ENCODE measurements at places on chromosomes 3 and 15.
A peak's percentile ranks its signal among the peaks of the same experiment; 100 is the strongest.

- peak; percentile 76 for DNase-seq
These were observed 27.9 kb downstream of the AKAP13 start for GRCh38 chr15:85408270-85408746.

- DNase-seq: no peak
These were observed 6.6 kb downstream of the MAP2K5 start for GRCh38 chr15:67548862-67549651.

DNA sequence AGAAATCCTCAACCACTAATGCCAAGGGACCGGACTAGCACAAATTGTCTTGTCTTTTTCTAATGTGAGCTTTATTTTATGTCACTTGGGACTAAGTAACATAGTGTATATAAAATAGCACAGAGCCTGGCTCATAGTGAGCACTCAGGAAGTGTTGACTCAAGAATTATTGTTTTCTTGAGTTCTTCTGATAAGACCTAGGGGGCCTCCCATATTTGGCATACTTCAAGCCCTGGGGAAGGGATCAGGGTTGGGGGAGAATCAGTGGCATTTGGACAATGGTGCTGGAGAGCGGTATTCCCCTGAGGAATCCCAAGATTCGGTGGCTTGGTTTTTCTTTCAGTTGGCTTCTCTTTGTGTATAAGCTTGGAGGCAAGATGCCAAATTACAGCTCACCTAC lies 19.4 kb downstream of the ZNF80 start:
- DNase-seq: no peak

- DNase-seq: no peak
These were observed 96.3 kb downstream of the SOX2 start for GRCh38 chr3:181808053-181808452.

- no peak for DNase-seq
These were observed 88.7 kb downstream of the FNDC3B start for GRCh38 chr3:172127929-172128580.

- DNase-seq: no peak
These were observed 60.4 kb downstream of the RYR3 start for GRCh38 chr15:33371159-33371558.

DNA sequence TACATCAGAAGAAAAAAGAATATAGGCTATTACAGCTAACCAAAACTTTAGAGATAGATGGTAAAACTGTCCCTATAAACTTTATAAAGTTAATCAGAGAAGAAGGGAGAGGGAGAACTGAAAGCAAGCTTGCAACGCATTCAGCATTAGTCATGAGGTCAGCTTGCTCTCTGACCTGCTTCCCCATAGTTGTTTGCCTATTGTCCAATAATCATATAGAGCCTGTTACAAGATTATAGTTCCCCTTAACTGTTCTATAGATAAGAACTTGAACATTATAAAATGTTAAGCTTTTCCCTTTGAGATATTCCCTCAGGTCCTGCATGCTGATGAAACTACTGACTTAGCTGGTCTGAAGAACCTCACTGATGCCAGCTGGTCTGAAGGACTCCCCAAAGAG lies 74.5 kb downstream of the CPNE4 start:
- peak; percentile 73 for DNase-seq

- no peak for DNase-seq
These were observed 35.5 kb downstream of the NECTIN3 start for GRCh38 chr3:111106993-111107661.

GRCh38 chr15:61033319-61033718 lies 195.8 kb downstream of the RORA start:
- DNase-seq: no peak

DNA sequence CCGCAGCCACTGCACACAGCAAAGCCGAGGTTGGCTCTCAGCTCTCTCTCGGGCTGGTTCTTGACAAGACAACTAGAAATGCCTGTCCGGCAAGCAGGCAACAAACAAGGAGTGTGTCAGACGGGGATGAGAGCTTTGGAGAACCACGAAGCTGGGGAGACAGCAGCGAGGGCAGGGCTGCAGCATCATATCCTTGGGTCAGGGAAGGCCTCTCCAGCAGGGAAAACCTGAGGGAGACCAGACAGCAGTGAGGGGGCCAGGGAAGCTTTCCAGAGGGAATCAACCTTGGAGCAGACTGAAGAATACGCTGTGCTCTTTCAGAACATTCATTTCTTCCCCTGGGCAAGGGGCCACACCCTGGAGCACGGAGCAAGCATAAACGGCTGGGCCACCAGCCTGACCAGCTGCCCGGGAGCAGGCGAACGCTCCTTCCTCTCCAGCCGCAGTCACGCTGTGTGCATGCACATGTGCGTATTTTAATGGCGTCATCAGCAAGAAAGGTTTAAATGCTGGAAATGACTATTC lies 58.7 kb downstream of the CHSY1 start:
- no peak for DNase-seq

- no peak for DNase-seq
These were observed 131.8 kb downstream of the P3H2 start for GRCh38 chr3:189988854-189989253.

GRCh38 chr3:14522768-14523167 lies 17.4 kb downstream of the GRIP2 start:
- DNase-seq: no peak

- no peak for DNase-seq
These were observed 2.4 kb downstream of the ATP1B3 start for GRCh38 chr3:141878817-141879216.

DNA sequence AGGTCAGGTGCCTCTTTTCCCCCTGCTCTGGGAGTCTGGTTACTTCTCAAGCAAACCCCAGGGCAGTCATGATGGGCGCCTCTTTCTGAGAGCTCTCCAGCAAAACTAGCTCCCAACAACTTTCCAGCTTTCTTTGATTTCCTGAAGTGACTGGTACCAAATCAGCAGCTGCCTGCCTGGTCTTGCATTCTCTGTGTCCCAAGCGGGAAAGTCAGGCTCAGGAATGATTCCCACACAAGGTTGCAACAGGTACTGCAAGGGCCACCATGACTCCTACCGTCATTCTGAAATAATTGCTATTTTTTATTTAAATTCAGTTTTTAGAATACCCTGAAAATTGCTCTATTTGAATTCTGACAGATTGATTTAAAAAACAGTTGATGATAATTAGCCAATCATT lies 658.7 kb downstream of the SQOR start:
- no peak for DNase-seq

DNA sequence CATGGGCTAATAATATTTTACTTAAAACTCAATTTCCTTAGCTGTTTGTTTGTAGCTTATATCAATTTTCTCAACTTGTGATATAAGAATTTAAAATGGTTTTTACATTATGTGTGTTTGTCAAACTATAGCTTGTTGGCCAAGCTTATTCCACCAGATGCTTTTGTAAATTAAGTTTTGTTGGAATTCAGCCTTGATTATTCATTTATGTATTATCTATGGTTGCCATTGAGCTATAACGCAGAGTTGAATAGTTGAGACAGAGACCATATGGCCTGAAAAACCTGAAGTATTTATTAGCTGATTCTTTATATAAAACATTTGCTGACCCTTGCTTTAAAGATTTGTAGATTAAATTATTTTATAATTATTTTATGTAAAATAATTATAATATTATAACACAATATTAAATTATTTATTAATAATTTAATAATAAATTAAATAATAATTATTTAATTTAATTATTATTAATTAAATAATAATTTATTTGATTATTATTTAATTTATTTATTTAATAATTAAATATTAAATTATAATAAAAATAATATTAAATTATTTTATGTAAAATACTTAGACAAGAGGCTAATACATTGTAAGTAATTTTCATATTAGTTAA lies 779.6 kb upstream of the NECTIN3 start:
- no peak for DNase-seq

GRCh38 chr15:29686445-29687203 lies 135.6 kb downstream of the TJP1 start:
- DNase-seq: no peak

DNA sequence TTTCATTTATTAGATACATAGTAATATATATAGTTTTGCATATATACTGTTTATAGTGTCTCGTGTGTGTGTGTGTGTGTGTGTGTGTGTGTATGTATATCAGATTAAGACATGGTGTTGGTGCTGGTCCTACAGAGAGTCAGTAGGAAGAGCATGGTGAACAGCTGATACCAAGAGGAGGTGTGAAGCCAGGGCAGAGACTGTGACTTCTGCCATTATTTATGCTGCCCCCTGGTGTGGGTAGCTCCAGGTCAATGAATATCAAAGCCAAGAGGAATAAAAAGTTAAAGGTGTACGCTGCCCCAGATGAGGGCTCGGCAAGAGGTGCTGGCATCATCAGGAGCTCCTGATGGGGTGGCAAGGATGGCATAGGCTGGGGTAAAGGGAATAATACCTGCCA lies 299.5 kb upstream of the RASGRP1 start:
- DNase-seq: no peak

DNA sequence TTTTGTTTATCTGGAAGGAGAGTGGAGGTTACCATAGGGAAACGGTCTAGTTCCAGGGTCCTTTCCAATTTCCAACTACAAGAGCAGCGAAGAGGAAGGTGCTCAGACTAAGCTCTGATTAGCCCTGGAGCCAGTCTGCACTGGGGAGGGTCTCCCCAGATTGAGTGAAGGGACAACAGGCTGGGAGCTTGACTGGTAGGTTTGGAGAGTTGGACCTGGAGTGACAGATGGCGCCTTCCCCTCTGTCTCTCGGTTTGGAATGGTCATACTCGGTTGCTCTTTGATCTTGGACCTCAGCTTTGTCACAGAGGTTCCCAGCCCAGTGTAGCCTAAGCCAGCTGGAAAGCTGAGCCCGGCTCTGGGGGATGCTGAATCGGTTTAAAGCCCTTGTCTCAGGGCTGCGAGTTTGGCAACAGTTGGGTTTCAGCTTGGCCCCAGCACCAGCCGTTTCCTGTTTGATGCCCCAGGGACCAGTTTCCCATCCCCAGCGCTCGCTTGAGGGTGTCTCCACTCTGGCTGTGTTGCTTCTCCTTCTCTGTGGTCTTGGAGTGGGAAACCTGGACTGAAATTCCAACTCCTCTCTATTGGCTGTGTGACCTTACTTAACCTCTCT lies 53.1 kb upstream of the ULK4 start:
- peak; percentile 43 for DNase-seq

DNA sequence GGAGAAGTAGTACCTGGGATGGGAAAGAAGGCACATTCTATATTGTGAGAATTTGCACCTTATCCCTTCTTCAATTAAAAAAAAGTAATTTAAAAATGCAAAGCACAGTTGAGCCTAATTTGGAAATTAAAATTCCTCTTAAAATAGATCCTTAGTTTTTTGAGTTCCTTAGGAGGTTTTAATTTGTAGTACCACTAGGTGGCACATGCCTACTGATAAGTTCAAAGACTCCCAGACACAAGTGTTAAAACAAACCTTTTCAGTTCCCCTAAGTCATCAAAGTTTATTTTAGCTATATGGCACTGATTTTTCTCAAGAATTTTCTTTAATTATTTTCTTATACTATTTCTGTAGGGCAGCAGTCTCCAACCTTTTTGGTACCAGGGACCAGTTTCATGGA lies 127.6 kb upstream of the AZI2 start:
- DNase-seq: peak; percentile 32

DNA sequence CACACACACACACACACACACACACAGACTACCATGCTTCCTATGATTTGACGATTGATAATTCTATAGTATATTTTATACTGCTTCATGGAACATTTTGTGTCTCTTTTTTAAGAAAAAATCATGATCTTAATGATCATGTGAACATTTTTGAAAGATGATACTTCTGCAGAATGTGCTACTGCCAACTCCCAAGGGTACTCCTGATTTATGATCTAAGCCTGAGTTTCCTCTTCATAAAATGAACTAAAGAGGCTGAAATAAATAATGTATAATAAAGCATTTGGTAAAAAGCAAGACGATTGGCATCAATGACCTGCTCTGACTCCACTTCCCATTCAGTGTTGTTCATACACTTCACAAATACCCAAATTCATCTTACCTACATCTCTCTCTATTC lies 333.8 kb upstream of the RBMS3 start:
- DNase-seq: no peak

GRCh38 chr3:5187920-5188418 lies 462 bp downstream of the EDEM1 start:
- peak; percentile 77 for DNase-seq

- DNase-seq: no peak
These were observed 72.9 kb downstream of the RPN1 start for GRCh38 chr3:128577711-128578110.

DNA sequence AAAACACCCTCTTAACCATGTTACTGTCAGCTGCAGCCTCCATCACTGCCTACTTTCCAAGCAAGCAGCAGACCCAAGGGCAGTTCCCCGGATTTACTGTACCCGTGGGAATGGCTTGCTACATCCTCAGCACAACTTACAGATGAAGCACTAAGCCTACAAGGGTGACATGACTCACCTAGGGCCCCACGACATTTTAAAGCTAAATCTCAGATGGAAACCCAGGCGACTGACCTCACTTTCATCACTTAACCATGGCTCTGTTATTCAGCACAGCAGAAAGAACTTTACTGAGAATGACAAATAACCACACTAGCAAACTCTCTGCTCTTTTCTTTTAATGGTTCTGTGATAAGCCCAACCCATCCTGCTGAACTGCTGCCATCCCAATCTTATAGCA lies 65.6 kb downstream of the SUMF1 start:
- DNase-seq: no peak

DNA sequence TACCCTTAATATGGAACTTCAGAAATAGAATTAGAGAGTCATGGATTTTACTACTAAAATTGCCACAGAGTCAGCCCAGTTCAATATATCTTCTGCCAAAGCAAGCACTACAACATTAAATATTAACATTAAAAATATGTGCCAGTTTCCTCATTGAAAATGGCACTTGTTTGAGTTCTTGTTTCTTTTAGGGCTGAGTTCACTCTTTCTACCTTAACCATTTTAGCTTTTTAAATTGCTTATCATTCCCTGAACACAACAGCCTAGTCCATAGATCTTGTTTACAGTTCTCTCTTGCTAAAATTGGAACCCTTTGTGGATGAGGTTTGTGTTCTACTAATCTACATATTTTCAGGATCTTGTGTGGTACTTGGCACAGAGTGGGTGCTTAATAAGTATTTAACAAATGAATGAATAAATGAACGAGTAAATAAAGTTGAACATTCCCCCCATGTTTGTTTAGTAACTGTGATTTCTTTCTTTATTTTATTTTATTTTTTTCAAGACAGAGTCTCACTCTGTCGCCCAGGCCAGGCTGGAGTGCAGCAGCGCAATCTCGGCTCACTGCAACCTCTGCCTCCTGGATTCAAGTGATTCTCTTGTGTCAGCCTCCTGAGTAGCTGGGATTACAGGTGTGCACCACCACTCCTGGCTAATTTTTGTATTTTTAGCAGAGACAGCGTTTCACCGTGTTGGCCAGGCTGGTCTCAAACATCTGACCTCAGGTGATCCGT lies 46.0 kb upstream of the SLC7A14 start:
- no peak for DNase-seq

DNA sequence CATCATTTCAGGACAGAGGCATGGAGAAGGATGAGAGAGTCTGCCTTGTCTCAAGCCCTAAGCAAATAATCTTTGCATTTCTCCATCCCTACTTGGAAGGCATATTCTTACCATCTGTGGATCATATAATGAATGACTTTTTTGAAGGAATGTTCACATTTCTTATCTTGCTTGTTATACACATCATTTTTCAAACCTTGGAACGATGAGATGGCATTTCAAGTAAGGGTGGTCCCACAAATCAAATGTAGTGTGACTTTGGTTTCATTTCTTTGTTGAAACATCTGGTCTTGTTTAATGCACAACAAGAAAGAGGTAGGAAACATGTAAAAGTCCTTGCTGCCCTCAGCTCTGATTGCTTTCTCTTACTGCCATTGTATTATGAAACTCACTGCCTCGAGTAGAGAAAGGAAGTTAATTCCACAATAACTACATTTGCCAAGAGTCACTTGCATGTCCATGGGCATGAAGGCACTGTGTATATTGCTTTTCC lies 32.1 kb downstream of the RBMS3 start:
- DNase-seq: no peak
